ENCODE measurements at places on chromosomes 7 and 10.

GRCh38 chr10:73509695-73510094 is 13.9 kb upstream of the PPP3CB start:
- DNase-seq = no peak

- no peak for DNase-seq
These were observed 28.6 kb downstream of the VCL start for GRCh38 chr10:74026428-74027015.

GRCh38 chr10:22314852-22315251 is 1.3 kb upstream of the COMMD3 start:
- no peak for DNase-seq

DNA sequence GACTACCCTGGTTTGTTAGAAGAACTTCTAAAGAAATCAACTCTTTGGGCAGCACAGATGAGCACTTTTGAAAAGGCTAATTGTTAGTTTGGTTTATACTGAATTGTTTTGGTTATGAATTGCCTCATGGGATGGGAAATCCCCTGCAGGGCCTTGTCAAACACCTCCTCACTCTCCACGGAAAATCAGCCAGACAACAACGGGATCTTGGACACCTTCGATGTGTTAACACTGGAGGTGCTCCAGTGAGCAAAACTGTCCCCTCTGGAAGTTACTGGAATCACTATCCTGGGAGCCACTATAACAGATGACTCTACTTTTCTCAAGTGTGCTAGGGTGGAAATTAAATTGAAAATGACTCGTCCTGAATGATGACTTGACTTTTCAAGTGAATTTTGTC is 38.7 kb downstream of the CDK6 start:
- no peak for DNase-seq

DNA sequence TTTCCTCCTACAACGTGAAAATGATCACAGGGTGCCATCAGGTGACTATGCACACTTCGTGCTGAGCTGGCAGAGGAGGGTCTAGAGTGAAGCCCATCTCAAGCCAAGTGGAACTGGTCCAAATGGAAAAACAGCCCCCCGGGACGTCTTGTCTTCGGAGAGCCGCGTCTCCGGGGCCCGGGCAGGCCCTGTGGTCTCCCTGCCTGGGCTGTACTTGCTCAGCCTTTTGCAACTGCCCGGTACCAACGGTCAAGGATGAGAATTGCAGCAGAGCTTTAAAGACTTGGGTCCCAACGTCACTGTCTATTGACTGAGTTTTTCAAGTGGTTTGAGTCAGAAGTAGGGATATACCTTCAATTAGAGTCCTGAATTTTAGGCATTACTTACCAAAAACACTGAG is 315.5 kb downstream of the PTPRN2 start:
- no peak for DNase-seq

DNA sequence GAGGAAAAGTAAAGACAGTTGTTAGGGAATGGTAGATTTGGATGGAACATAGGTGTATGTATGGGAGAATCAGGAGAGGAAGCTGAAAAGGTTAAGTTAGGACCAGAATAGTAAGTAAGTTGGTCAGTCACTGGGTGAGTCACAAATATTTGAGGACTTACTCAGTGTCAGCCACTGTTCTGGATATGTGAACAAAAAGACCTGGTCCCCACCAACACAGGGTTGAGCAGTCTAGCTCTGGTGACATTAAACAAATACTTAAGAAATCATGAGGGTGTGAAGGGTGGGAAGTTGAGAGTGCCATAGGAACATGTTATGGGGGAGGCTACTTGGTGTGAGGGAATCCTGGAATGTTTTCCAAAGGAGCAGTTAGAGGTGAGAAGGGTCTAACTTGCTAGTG is 246.9 kb downstream of the PTEN start:
- DNase-seq = no peak

- no peak for DNase-seq
These were observed 784.5 kb upstream of the IGFBP3 start for GRCh38 chr7:46705386-46706255.

GRCh38 chr10:64261676-64262075 is 740.5 kb downstream of the REEP3 start:
- no peak for DNase-seq

DNA sequence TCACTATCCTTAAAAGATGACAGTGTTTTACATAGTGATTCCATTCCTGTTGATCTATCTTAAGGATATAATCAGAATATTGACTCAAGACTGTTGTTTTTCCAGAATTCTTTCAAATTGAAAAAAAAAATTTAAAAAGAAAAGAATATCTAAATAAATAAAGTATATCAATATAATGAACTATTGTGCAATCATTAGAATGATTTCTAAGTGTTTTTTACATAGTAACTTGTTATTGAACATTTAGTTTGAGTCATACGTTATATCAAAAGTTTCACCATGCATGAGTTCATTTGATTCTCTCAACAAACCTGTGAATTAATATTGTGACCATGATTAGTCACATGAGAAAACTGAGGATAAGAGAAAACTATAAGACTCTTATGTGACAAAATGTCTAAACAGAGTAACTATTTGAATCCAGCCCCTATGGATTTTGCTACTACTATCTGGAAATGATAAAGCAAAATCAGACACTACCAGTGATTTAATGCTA is 46.1 kb downstream of the KLF6 start:
- DNase-seq = no peak
